Thoracic aorta (tissue), 2 donors: ENCODE measurements at places on chromosomes 3 and 15. TPM values are rescaled to one million over a fixed set of nuclear protein-coding genes. Genes with fewer than 3 reads are reported as not detected.

DNA sequence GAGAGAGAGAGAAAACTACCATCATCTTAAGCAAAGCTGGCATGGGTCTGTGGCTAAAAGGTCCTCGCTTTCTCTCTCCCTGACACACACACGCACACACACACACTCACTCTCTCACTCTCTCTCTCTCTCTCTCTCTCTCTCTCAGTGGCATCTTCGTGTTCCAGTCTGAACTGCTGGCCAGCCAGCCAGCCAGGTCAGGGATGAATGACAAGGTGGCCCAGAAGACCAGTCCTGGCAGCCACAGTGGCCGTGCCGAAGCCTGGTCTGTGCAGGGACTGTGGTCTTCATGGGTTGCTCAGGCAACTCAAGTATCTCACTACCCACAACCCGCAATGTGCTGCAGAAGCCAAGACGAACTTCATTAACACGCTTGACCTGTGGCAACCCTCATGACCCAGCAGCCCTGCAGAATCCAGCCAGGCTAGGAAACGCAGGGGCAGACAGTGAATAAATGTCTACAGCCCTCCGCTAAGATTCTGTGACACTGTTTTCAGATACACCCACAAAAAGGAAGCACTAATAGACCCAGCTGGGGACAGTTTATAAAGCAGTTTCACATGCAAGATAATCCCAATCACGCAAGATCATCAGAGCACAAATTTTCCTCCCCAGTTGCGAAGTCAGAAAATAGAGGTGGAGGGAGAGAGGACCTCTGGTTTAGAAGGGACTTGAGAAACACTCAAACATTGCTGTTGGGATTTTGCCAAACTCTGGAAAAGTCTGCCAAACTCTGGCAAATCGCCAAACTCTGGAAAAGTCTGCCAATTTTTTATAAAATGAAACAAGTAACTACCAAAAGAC, 66.4 kb downstream of the XXYLT1 start:
- DNase-seq = no peak
- H3K27me3 ChIP-seq = no peaks in the 10 kb centered on the region
- peaks cover 5% of the 10 kb centered on the region for H3K4me1 ChIP-seq
- H3K4me3 ChIP-seq = no peak overlapping the region
- H3K27ac ChIP-seq = no peak overlapping the region
- H3K36me3 ChIP-seq = no peaks in the 10 kb centered on the region

GRCh38 chr3:126654571-126655383, at the start of gene TXNRD3:
Gene TXNRD3, minus strand, starts transcription at chr3:126655124.
- H3K4me1 ChIP-seq = peaks cover 4% of the 10 kb centered on the region
- no peaks in the 10 kb centered on the region for H3K36me3 ChIP-seq
- no peaks in the 10 kb centered on the region for H3K27me3 ChIP-seq

- H3K27ac ChIP-seq = no peak overlapping the region
- no peaks in the 10 kb centered on the region for H3K27me3 ChIP-seq
- no peaks in the 10 kb centered on the region for H3K36me3 ChIP-seq
- no peak overlapping the region for H3K4me3 ChIP-seq
- no peaks in the 10 kb centered on the region for H3K4me1 ChIP-seq
These were observed 16.8 kb downstream of the NUP210 start for GRCh38 chr3:13403213-13403819.

- no peak for DNase-seq
- H3K27me3 ChIP-seq = no peaks in the 10 kb centered on the region
- H3K4me3 ChIP-seq = no peak overlapping the region
- H3K36me3 ChIP-seq = peaks cover 13% of the 10 kb centered on the region
- H3K27ac ChIP-seq = no peak overlapping the region
These were observed 59.0 kb upstream of the ACKR4 start for GRCh38 chr3:132538072-132538471.

GRCh38 chr15:40549894-40550293, 14.9 kb downstream of the CCDC32 start:
- H3K27ac ChIP-seq = no peak overlapping the region
- no peak overlapping the region for H3K4me3 ChIP-seq
- DNase-seq = no peak
- peaks cover 8% of the 10 kb centered on the region for H3K36me3 ChIP-seq

DNA sequence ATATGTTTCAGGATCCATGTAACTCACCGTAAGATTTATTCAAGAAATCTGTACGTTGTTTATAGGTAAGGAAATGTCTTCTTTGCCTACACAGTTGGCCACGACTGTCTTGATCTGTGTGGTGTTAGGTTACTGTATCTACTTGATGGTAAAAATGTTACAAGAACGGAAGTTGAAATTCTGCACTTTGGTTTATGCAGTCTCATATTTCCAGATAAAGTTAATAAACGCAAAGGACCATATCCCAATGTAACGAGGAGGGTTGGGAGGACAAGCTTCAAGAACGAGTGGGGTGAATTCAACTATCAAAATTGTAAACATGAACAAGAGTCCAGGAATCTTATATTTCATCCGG, 1.0 kb downstream of the USF3 start:
- H3K36me3 ChIP-seq = no peaks in the 10 kb centered on the region
- no peak for DNase-seq
- peaks cover 22% of the 10 kb centered on the region for H3K4me1 ChIP-seq

DNA sequence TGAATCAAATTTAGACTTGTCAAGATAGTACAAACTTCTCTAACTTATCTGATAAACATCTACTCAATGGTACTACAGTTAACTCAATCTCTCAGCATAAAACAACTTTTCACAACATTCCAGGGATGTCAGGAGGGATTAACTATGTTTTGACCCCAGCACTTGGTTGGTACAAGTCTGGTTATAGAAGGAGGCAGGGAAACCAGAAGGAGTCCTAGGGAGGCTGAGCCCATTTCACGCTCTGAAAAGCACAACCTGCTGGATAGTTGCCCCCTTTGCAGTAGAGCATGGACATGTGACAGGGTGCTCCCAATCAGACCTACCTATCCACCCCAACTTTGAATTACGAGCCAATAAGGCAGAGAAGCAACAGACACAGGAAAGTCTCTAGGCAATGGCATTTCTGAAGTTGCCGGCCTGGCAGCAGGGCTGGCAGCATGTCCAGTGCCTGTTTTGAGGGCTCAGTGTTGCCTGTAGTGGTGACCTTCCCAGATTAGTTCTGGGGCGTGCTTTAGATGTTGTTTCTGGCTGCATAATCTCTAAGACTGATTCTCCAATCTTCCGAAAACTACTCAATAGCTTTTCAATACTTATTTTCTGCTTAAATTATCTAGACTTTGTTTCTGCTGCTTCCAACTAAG, 8.2 kb downstream of the ANKUB1 start:
- H3K27me3 ChIP-seq = no peaks in the 10 kb centered on the region
- no peak for DNase-seq
- peaks cover 6% of the 10 kb centered on the region for H3K4me1 ChIP-seq
- peak overlapping the region; percentile 17 for H3K27ac ChIP-seq

Gene IL5RA
- total RNA-seq = 1.8 TPM

GRCh38 chr15:95880031-95880570, 450.4 kb upstream of the NR2F2 start:
- no peaks in the 10 kb centered on the region for H3K27me3 ChIP-seq
- no peaks in the 10 kb centered on the region for H3K36me3 ChIP-seq
- no peak for DNase-seq
- peaks cover 14% of the 10 kb centered on the region for H3K4me1 ChIP-seq
- no peak overlapping the region for H3K27ac ChIP-seq

DNA sequence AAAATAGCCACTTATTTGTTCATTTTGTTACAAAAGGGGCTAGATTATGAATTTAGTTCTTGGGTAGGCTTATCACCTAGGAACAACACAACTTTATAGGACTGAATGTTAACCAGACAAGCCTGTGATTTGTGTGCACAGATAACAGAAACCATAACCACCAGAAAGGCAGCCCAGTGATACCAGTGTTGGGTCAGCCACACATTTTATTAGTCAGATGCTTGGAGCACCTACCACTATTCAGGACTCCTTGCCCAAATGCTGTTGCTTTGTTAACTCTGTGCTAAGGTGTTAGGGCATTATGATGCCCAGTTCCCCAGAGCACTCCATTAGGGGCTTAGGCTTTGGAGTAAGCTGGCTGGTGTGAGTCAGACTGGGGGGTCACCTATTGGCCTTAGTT, 22.5 kb downstream of the PLCL2 start:
- no peak overlapping the region for H3K27ac ChIP-seq
- H3K4me1 ChIP-seq = peaks cover 15% of the 10 kb centered on the region
- no peak for DNase-seq
- H3K36me3 ChIP-seq = no peaks in the 10 kb centered on the region
- H3K27me3 ChIP-seq = no peaks in the 10 kb centered on the region

- H3K27ac ChIP-seq = no peak overlapping the region
- H3K4me1 ChIP-seq = no peaks in the 10 kb centered on the region
- H3K4me3 ChIP-seq = no peak overlapping the region
- H3K36me3 ChIP-seq = no peaks in the 10 kb centered on the region
- H3K27me3 ChIP-seq = no peaks in the 10 kb centered on the region
These were observed 345.7 kb upstream of the TRIM42 start for GRCh38 chr3:140332131-140332530.

- DNase-seq = no peak
- H3K4me3 ChIP-seq = no peak overlapping the region
- no peaks in the 10 kb centered on the region for H3K4me1 ChIP-seq
- H3K27me3 ChIP-seq = no peaks in the 10 kb centered on the region
- H3K27ac ChIP-seq = no peak overlapping the region
These were observed 60.9 kb upstream of the ATP11B start for GRCh38 chr3:182732232-182733015.

Gene FEM1B
- 31.1 TPM for total RNA-seq

Gene CCDC39
- not detected for total RNA-seq

GRCh38 chr3:64398476-64398875, 173.2 kb upstream of the PRICKLE2 start:
- no peaks in the 10 kb centered on the region for H3K27me3 ChIP-seq
- no peak overlapping the region for H3K27ac ChIP-seq
- H3K4me3 ChIP-seq = no peak overlapping the region
- no peaks in the 10 kb centered on the region for H3K4me1 ChIP-seq
- DNase-seq = no peak
- H3K36me3 ChIP-seq = no peaks in the 10 kb centered on the region

Gene FES
- 86.3 TPM for total RNA-seq

GRCh38 chr3:111993038-111993437, 5.7 kb upstream of the TAGLN3 start:
- peaks cover 7% of the 10 kb centered on the region for H3K36me3 ChIP-seq
- no peaks in the 10 kb centered on the region for H3K4me1 ChIP-seq
- H3K27me3 ChIP-seq = no peaks in the 10 kb centered on the region
- H3K4me3 ChIP-seq = no peak overlapping the region

DNA sequence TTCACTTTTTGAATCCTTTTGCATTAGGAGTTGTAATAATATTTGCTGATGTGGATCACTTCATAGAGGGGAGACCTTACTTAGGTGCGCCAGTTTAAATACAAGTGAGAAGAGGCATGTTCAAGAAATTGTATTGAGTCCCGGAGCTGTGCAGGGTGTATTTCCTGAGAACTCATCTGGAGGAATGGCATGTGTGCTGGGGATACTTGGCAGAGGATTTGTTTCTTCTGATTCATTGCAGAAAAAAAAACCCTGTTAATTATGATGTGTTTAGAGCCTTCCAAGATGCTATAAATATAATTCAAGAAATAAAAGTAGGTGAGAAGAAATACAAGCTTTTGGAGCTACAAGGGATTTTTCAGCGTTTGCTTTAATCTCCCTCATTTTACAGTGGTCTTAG, 97.6 kb downstream of the TPRG1 start:
- DNase-seq = no peak
- no peaks in the 10 kb centered on the region for H3K36me3 ChIP-seq
- no peak overlapping the region for H3K4me3 ChIP-seq

Gene ADPRH
- total RNA-seq = 18.5 TPM
